ENCODE measurements at places on chromosomes 4 and X. TPM values are rescaled to one million over a fixed set of nuclear protein-coding genes. Genes with fewer than 3 reads are reported as not detected.

AMTN gene
- total RNA-seq: not detected

ZNF732 gene
- not detected for total RNA-seq

RENBP gene
- total RNA-seq: 15.3 TPM

RFC1 gene
- total RNA-seq: 46.9 TPM

FABP2 gene
- not detected for total RNA-seq

LAP3 gene
- 49.9 TPM for total RNA-seq

PAGE2 gene
- total RNA-seq: not detected

HTN3 gene
- not detected for total RNA-seq

CYBB gene
- 12.1 TPM for total RNA-seq

TBX22 gene
- not detected for total RNA-seq

PLK4 gene
- 5.6 TPM for total RNA-seq

CSAG3 gene
- total RNA-seq: not detected

GCNA gene
- total RNA-seq: 6.1 TPM

TGIF2LX gene
- total RNA-seq: not detected

LDB2 gene
- total RNA-seq: 145 TPM

TCEAL9 gene
- total RNA-seq: 23.1 TPM

RBMXL3 gene
- total RNA-seq: not detected

DGAT2L6 gene
- total RNA-seq: not detected

FRAS1 gene
- total RNA-seq: 19.9 TPM

AMBN gene
- not detected for total RNA-seq

RHOXF2 gene
- not detected for total RNA-seq

CYLC1 gene
- total RNA-seq: not detected

CXCL1 gene
- total RNA-seq: 3.4 TPM

UGT2B15 gene
- total RNA-seq: not detected

PABPC5 gene
- total RNA-seq: 3.6 TPM

DCHS2 gene
- 10.4 TPM for total RNA-seq

RHOXF2B gene
- total RNA-seq: not detected

NPY5R gene
- total RNA-seq: 4.0 TPM

MAGEA10 gene
- not detected for total RNA-seq

Data from dorsolateral prefrontal cortex (tissue), 122 donors.